ENCODE measurements at places on chromosomes 5 and 9. TPM values are rescaled to one million over a fixed set of nuclear protein-coding genes. Genes with fewer than 3 reads are reported as not detected.
A peak's percentile ranks its signal among the peaks of the same experiment; 100 is the strongest.

- DNase-seq: no peak
Observed at GRCh38 chr9:4937446-4937845, 47.6 kb upstream of the JAK2 start.

GRCh38 chr5:58885260-58885659 lies 302.4 kb downstream of the RAB3C start:
- DNase-seq: no peak

GRCh38 chr5:62886603-62887315 lies 308.1 kb downstream of the LRRC70 start:
- no peak for DNase-seq

DNA sequence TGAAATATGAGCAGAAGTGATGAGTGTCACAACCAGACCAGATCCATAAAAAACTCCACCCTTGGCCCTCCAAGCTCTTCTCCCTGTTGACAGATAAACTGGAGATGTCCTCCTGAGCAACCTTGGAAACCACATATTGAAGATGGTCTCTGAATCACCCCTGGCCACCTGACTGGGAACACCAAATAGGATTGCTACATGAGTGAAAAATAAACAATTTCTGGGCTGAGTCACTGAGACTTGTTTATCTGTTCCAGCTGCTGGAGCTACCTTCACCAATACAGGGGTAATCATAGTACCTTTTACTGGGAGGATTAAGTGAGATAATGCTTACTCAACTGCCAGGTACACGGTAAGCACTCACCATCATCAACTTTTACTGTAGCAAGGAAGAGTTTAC lies 53.3 kb downstream of the PCA3 start:
- DNase-seq: no peak

GRCh38 chr9:16899606-16900005 lies 29.1 kb upstream of the BNC2 start:
- no peak for DNase-seq

DNA sequence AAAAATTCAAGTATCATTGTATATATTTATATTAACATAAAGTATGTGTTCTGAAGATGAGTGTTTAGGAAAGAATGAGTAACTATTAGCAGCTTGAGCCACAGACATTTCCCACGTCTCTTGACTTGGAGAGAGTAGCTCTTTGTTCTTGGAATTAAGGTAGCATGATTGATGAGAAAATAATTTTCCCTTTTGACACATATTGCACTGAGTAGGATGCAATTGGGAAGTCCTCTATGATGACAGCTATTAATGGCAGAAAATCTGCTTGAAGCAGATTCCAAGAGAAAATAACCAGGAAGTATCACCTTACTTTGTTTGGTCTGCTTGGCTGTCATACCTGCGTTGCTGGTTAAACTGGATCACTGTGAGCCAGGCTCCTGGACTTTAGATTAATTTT lies 204.8 kb downstream of the TLE4 start:
- DNase-seq: no peak

GRCh38 chr5:80406980-80407734 lies 707 bp upstream of the ZFYVE16 start:
- peak; percentile 85 for DNase-seq

GRCh38 chr5:111493031-111493430 lies 19.3 kb downstream of the STARD4 start:
- DNase-seq: no peak

DNA sequence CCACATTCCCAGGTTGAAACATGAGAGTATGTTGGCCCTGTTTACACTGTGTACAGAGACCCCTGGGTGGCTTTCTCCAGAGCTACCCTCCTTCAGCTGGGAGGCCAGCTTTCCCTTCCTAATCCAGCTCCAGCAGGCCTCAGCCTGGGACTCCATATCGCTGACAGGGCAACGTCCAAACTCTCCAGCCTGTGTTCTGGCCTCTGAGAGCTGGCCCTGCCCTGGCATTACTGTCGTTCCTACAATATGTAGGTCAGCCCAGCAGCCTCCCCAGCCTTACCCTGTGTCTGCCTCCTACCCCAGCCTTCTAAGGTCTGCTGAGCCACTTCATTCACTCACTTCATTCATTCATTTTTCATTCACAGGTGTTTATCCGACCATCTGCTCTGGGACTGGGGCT lies 8.3 kb upstream of the EEIG1 start:
- no peak for DNase-seq

DNA sequence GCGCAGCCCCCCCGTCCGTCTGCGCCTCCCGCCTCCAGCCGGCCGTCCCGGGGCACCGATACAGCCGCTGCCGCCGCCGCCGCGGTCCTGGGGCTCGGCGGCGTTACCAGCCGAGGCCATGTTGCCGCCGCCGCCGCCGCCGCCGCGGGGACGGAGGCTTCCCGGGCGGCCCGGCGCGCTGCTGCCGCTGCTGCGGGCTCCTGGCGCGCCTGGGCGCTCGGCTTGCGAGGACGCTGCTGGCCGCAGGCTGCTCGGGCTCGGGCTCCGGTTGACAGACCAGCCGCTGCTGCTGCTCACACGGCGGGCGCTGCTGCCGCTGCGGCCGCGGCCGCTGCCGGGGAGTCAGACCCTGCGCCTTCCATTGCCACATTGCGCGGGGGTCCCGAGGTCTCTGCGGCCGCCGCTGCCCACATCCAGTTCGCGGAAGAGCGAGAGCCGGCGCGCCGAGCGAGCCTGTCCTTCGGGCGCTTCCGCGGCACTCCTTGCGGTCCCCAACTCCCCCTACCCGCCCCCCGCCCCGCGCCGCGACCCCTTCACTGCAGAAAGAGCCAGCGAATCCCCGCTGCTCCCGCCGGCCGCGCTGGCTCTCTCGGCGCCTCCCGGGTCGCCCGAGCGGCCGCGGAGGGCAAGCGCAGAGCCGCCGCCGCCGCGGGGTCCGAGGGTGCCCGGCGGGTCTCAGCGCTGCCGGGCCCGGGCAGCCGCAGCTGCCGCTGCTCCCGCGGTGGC lies 8.4 kb downstream of the PTCH1 start:
- DNase-seq: no peak

- DNase-seq: no peak
Observed at GRCh38 chr9:32067261-32067660, 317.2 kb upstream of the ACO1 start.

DNA sequence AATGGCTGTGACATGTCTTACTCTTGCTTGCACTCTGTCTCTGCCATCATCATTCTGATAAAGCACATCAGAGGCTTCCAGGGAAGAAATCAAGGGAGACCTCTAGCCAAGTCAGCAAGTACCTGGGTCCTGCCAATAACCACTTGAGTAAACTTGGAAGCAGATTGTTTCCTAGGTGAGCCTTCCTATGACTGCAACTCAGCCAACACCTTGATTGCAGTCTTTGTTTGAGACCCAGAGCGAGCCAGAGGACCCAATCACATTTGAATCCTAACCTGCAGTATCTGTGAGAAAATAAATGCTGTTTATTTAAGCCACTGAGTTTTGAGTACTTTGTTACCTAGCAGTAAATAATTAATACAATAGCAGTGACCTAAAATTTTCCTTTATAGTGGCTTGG lies 356.8 kb upstream of the CHD1 start:
- no peak for DNase-seq

- no peak for DNase-seq
Observed at GRCh38 chr9:2018764-2019558, 3.8 kb downstream of the SMARCA2 start.

DNA sequence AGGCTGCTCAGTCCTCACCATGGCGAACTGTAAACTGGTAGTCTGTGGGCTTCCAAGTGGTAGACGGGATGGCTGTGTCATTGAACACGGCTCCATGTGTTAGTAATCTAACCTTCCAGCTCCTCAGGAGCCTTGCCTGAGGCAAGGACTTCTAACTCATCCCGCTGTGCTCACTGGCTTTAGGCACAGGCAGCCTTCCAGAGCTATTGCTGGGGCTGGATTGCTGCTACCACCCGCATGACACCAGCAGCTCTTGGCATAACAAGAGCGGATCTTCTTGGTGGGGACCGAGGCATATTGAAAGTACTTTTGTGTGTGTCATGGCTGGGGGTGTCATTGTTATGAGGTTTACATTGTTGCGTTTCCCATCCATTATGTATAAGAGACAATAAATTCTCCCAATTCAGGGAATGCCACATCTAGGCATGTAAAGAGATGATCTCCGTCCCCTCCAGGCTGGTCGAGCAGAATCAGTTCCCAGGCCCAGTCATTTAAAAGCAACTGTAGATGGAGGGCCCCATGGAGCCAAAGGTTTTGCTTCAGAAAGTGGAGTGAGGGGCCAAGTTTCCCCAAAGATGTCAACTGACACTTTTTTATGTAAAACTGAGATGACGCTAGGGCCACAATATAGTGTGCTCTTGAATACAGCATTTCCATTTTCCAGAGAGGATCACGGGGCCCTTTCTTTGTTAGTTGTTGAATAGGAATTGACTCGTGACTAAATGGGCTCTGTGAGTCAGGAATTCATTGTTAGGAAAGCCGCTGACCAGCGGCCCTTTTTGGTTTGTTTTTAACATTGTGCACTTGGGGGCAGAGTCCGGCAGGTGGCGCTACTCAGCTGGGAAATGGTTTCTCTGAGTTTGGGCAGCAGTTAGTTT lies 759.5 kb downstream of the TAF11L14 start:
- peak; percentile 33 for DNase-seq

GRCh38 chr5:109597893-109598292 lies 91.8 kb upstream of the MAN2A1 start:
- DNase-seq: no peak

DNA sequence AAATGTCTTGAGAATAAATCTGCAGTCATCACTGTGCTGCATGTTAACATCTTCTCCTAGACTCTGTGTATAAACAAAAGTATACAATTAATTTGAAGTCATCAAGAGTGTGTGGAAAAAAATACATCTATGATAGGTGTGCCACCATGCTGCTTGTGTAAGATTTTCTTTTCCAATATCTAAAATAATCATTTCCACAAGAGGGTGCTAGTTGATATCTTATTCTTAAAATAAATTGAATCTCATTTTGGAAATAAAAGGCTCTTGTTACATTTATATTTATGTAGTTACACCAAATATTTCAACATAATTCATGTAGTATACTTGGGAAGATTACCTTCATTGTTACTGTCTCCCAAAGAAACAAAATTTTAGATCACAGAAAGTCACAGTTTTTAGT lies 14.1 kb upstream of the MOCS2 start:
- DNase-seq: no peak

GRCh38 chr9:28747351-28747985 lies 1174.2 kb upstream of the C9orf72 start:
- DNase-seq: no peak

DNA sequence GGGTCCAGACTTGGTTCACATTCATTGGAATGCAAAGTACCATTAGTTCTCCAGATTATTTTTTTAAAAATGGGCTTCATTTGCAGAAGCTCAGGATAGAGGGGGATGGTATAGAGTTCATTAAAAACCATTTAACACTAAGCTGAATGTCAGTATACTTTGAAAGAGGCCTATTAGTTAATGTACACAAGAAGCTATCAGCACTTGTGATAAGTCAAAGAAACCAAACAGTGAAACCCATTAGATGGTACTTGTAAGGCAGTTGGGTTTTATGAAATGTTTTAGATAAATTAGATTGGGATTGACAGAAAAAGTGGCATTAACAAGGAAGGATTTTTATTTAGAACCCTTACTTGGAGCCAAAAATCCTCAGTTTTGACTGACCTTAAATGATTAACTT lies 229.2 kb upstream of the MPDZ start:
- no peak for DNase-seq

GRCh38 chr5:158947846-158948245 lies 151.9 kb downstream of the EBF1 start:
- no peak for DNase-seq

- DNase-seq: no peak
Observed at GRCh38 chr9:121107881-121108280, 33.1 kb downstream of the CNTRL start.

DNA sequence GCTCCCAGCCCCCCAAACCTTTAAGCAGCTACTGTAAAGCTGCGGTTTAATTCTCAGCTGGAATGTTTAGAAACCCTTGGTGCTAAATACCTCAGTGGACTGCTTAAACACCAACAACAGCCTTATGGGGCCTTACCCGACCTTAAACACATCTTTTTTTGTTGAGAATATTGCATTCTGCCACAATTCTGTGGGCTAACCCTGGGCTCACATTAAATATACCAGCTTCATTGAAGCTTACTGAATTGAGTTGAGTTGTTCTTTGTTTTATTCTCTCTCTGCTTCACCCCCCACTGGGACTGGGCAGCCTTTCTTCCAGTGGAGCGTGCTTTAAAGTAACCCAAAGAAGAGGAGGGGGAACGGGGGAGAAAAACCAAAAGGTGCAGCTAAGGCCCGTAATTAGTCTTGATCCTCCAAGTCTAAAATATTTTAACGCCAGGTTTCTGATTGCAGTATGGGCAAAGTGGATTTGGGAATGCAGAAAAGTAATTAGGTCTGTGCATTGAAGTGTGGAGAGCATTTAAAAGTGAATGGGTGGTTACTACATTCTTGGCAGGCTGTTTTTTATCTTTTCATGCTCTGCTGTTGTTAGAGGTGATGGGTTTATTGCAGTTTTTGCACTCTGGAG lies 281.2 kb downstream of the NR2F1-AS1 start:
- no peak for DNase-seq

- no peak for DNase-seq
Observed at GRCh38 chr9:112705768-112706427, 12.0 kb downstream of the INIP start.

GRCh38 chr9:133733421-133733795 lies 4.7 kb downstream of the SARDH start:
- peak; percentile 79 for DNase-seq

- no peak for DNase-seq
Observed at GRCh38 chr9:107784235-107784958, 294.8 kb upstream of the KLF4 start.

BTNL3 gene
- not detected for total RNA-seq

TLE1 gene
- total RNA-seq: 63.3 TPM

PHF24 gene
- 0.76 TPM for total RNA-seq

FAM221B gene
- not detected for total RNA-seq

CDH9 gene
- total RNA-seq: not detected

FOXI1 gene
- total RNA-seq: 0.46 TPM

SHOC1 gene
- 1.3 TPM for total RNA-seq

FLT4 gene
- total RNA-seq: 2.1 TPM

GRM6 gene
- total RNA-seq: not detected

PCDHGB2 gene
- total RNA-seq: 3.1 TPM

RIC1 gene
- total RNA-seq: 32.5 TPM

ZNF366 gene
- 1.1 TPM for total RNA-seq

NDUFS6 gene
- 86.9 TPM for total RNA-seq

MRPS30 gene
- total RNA-seq: 72.4 TPM

TENT4A gene
- total RNA-seq: 20.7 TPM
